ENCODE measurements at places on chromosomes 16 and 17.

- DNase-seq = no peak
Measured at GRCh38 chr16:89623511-89624261, 10.2 kb downstream of the DPEP1 start.

DNA sequence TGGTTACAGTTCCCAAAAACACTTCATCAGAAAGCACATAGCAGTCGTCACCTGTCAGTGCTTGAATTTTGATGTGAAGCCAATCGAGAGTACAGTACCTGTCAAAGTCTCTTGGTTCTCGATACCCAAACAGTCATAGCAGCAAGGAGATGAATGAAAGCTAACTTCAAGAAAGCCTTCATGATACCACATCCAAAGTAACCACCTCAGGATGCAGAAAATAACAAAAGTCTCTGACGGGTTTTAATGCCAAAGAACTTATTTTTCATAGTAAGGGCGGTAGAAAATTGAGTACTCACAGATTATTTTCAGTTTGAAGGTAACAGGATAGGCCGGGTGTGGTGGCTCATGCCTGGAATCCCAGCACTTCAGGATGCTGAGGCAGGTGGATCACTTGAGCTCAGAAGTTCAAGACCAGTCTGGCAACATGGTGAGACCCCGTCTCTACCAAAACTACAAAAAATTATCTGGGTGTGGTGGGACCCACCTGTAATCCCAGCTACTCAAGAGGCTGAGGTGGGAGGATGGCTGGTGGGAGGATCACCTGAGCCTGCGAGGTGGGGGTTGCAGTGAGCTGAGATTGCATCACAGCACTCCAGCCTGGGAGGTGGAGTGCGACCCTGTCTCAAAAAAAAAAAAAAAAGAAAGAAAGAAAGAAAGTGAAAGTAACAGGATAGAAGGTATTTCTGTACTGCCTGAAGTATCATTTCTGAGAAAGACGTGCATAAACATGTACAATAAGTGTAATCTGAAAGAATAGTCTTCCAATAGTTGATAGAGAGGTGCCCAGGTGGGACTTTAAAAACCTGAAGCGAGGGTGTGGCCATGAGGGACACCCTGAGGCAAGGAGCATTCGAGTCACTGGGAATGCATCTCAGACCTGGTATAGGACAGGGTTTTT lies 15.4 kb downstream of the MFSD11 start:
- DNase-seq = no peak

GRCh38 chr16:86019446-86020047 lies 120.6 kb downstream of the IRF8 start:
- DNase-seq = no peak

DNA sequence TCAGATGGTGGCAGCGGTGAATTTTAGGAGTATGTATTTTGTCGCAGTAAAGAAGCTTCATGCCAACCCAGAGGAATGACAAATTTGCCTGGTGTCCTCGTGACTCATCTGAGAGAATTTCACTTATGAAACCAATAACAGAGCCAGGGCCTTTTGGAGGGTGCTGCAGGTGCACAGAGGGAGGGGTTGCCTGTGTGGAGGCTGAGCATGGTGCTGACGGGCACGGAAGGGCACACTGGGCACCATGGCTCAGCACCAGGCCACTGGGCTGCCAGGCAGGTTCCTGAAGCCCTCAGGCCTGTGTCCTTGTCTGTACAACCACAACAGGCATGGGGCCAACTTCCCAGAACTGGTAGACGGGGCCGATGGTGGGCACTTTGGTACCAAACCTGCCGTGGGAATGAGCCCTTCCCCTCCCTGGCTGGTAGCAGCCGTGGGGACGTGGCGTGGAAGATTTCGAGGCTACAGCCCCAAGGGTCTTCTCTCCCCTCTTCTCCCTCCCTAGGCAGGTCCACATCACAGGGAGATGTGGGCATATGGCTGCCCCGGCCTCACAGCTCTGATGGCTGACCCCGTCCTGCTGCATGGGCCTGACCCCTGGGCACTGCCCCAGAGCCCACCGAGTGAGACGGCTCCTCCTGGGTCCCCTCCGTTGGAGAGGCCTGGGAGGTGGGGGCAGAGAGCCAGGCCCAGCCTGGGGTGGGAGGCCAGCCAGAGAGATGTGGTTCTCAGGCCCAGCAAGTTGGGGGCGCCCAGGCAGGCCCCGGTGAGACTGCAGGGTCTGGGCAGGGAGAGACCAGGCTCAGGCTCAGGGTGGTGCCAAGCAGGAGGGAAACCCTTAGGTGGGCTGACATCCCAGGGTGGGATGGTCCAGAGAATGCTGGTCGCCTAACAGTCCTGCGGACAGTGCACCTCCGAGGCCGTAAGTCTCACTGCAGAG lies 30.2 kb upstream of the ZNF469 start:
- no peak for DNase-seq

- no peak for DNase-seq
Measured at GRCh38 chr16:87198328-87198832, 118.8 kb downstream of the C16orf95 start.

- DNase-seq = no peak
Measured at GRCh38 chr17:34254146-34254545, 939 bp upstream of the CCL2 start.

DNA sequence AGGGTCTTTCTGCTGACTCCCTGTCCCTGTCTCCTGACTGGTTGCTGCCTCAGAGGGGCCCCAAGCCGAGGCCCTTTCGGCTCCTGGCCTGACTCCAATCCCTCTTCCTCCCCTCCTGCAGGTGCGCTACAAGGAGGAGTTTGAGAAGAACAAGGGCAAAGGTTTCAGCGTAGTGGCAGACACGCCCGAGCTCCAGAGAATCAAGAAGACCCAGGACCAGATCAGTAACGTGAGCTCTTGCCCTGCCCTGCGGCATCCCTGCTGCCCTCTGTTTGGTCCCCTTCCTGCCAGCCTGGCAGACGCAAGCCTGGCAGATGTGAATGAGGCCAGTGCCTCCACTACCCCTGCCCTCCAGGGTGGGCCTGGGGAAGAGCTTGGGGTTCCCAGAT lies 27.1 kb upstream of the LASP1NB start:
- no peak for DNase-seq

- DNase-seq = no peak
Measured at GRCh38 chr16:27932542-27933135, 130.9 kb downstream of the GSG1L start.

GRCh38 chr16:77549876-77550275 lies 115.0 kb upstream of the ADAMTS18 start:
- no peak for DNase-seq

DNA sequence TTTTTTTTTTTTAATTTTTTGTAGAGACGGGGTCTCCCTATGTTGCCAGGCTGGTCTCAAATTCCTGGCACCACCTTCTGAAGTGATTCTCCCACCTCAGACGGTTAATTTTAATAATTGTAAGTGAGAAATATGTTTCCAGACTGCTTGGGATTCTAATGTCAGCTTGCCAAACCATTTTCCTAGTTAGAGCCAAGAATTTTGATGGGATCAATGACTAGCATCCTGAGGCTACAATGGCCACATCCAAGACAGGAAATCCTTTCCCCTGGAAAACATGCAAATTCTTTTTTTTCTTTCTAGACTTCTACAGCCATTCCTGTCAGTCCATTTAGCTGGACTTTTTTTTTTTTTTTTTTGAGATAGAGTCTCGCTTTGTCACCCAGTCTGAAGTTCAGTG lies 32.6 kb downstream of the IGF2BP1 start:
- DNase-seq = no peak

DNA sequence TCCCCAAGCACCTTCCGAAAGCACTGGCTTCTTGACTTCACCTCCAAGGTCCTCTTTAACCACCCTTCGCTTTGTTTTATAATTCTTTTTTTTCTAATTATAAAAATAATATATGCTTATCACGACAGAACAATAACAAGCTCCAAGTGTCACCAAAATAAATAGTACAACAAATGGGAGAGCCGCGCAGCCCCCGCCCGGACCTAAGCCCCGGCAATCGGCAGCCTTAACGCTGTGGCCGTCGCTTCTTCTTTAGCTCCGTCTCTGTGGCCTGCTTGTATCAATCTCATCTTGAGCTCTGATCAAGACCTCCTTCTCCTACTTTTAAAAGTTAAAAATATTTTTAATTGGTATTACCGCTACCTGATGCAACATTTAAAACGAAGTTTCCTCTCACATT lies 42.7 kb downstream of the CYB5D2 start:
- no peak for DNase-seq

GRCh38 chr16:63612462-63613227 lies 1509.2 kb downstream of the CDH11 start:
- DNase-seq = no peak

DNA sequence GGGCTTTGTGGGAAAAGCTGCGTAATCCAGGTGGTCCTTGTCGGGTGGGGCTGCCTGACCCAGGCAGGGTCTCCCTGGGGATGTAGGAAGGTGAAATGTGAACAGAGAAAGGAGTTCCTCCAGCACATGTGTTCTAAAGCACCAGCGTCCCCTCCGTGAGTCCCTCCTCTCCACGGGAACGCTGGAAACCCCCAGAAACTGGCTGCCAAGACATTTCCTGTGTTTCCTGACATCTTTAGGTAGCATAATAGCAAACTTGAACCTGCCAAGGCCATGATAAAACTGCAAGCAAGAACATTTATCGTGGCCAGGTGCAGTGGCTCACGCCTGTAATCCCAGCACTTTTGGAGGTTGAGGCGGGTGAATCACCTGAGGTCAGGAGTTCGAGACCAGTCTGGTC lies 12.6 kb upstream of the PYDC1 start:
- no peak for DNase-seq

GRCh38 chr16:66844342-66845079 lies at the start of gene CA7:
Gene CA7 (plus strand): TSS chr16:66844414. CDS start chr16:66844488, 74 bp downstream.
- DNase-seq = no peak

GRCh38 chr17:6589266-6589946 lies 33.1 kb upstream of the PITPNM3 start:
- no peak for DNase-seq

DNA sequence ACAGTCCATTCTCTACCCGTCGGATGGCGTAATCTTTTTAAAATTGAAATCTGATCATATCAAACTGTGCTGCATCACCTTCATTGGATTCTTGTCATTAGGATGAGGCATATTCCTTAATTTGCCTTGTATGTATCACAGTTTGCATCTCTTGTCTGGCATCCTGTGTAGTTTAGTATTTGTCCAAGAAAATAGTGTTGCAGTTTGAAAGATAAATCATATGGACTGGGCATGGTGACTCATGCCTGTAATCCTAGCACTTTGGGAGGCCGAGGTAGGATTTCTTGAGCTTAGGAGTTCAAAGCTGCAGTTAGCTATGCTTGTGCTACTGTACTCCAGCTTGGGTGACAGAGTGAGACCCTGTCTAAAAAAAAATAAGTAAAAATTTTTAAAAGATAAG lies 5.8 kb upstream of the RSL1D1 start:
- DNase-seq = no peak

DNA sequence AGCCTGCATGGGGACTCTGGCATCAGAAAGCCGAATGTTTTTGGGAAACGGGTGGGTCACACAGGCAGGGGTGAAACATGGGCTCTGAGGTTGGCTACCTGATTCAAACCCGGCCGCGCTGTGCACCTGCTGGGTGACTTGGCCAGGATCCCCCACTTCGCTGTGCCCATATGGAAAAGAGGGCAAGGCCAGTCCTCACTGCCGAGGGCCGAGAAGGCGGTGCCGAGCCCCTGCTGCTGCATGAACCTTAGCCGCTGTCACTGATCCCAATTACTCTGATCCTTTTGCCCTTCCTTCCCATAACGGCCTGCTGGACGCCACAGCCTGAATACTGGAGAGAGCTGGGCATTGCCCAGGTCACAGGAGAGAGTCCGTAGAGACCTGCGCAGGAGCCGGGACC lies 17.7 kb downstream of the KDM8 start:
- DNase-seq = no peak

GRCh38 chr17:79205688-79206205 lies 131.1 kb downstream of the ENGASE start:
- DNase-seq = no peak

DNA sequence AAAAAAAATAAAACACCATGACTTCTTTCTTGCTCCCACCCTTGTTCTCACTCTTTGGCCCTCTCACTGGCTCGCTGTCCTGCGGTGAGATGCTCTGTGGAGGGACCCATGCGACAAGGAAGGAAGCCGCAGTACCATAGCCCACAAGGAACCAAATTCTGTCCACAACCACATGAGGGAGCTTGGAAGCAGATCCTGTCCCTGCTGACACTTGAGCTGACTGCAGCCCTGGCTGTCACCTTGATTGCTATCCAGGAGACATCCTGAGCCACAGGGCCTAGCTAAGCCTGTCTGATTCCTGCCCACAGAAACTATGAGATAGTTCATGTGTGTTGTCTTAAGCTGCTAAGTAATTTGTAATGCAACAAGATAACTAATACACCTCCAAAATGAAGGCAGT lies 4.8 kb upstream of the MT2A start:
- DNase-seq = peak; percentile 55

DNA sequence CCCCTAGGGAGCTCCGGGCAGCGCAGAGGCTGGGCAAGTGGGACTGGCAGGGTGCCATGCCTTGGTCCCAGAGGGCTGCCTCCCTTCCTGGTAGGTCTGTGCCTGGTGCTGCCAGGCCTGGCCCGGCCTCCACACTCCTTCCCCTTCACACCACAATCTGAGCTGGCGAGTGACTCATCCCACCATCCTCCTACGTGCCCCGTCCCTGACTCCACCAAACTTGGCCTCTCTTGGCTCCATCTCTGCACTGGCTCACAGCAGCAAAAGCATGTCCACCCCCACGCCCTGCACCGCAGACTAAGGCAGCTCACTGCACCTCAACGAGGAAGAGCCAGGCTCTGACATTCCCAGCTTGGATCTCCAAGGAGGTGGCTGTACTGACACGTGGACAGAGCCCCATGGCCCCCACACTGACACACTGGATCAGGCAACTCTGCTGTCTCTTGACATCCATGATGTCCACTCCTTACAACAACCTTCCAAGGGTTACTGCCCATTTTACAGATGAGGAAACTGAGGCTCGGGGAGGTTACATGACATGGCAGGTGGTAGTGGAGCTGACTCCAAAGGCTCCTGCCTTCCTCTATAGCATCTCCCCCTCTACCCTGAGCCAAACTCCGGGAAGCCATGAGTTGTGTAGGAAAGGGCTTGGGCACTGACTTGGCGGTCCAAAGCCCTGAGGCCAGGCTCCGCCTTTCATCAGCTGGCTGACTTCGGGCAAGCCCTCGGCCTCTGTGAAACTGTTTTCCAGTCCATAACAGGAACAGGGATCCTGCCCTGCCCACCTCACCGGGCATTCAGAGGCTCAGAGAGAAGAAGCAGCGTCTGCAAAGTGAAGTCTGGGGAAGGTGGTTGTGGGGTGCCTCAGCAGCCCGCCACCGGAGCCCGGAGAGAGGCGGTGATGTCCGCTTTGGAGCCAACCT lies 20.1 kb upstream of the KRT19 start:
- no peak for DNase-seq

- DNase-seq = peak; percentile 44
Measured at GRCh38 chr16:35391328-35391727, 1931.9 kb downstream of the TP53TG3F start.

DNA sequence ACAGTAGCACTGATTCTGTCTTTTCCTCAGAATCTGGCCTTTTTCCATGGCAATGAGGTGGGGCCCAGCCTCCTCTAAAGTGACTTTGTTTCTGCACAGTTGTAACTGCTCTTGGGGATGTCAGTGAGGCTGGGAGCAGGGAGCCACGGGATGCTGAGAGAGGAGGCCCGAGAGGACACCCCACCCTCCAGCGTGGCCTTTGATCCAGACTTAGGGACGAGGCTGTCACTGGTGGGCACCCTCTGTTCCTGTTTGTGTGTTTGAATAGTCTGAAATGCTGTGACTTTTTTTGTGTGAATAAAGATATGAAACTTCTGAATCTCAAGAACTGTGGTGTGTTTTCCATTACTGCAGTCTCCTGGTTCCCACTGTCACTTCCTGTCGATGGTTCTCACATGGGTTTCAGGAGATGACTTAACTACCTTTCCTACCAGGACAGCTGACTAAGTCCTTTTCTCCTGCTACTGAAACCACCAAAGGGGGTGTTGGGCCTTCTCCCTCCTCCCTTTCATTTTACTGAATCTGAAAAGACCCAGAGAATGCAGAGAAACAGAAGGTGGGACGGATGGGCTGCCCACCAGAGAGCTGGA lies 18.6 kb downstream of the KCTD2 start:
- no peak for DNase-seq

Data from globus pallidus (tissue), 1 donor.